Stimulated activated CD8-positive, alpha-beta memory T cell treated with anti-CD3 and anti-CD28 coated beads, Interleukin-7, amount 100 ng/mL, for 48 hours (primary cell): ENCODE measurements at places on chromosomes 6 and 20.
A peak's percentile ranks its signal among the peaks of the same experiment; 100 is the strongest.

DNA sequence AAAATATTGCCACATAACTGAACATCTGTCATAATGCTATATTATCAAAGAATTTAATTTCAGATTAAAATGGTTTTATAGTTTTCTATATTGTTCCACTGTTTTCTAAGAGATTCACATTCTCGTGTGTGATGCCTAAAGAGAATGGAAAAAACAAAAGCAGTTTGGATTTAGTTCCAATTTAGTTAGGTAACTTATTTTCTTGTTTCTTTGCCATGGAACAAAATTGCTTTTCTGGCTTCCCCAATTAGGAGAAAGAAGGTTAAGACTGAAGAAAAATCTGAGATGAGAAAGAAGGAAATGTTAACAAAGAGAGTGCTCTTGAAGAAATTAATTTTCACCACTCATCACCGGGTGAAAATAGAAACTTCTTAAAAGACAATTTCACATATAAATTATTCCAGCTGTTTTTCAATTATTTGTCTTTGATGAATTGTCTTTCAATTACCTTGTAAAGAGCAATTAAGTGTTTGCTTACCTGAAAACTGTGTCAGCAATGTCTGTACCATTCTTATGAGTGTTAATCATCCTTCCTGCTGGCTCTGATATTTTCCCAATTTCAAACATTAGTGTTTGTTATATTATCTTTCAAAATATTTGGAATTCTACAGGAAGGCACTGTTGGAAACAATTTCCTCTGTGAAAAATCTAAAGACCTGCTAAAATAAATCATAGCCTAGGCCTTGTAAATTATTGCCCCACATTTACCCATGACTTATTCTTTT lies 19.5 kb downstream of the PHACTR2 start:
- DNase-seq = no peak

GRCh38 chr6:32685603-32686002 lies 19.1 kb upstream of the HLA-DQB1 start:
- no peak for DNase-seq

- DNase-seq = no peak
These were observed 32.8 kb downstream of the RAMACL start for GRCh38 chr6:166553563-166554271.

DNA sequence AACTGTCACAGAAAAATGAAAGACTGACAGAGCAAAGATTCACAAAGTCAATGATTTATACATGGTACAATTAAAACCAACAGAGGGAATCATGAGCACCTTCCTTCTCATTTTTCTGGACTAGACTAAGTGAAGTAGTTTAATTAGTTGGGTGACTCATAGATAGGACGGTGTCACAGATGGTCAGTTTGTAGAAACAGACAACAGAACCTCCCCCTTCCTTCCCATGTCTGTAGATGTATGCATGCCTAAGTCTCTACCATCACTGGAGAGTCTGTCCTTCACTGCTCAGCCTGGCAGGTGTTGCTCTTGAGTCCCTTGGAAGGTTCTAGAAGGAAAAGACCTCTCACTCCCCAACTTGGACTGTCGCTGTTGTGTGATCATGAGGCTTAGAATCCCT lies 75.4 kb upstream of the EEF1E1 start:
- no peak for DNase-seq

DNA sequence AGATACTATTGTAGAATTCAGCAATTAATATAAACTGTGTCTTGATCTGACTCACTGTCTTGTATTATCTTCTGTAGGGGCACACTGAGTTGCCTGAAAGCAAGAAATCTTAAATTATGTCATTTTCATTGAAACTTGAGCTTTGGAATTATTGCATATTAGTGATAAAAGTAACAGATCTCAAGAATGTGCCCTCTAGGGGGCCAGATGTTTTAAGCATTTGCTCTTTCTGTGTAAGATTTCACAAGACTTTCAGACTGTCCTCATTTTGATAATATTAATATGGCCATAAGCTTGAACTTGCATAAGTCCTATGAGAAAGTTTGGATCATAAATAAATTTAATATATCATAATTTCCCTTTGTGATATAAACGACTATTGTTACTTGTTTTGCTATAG lies 55.5 kb upstream of the MYO6 start:
- no peak for DNase-seq

- no peak for DNase-seq
These were observed 402.6 kb downstream of the BCKDHB start for GRCh38 chr6:80508885-80509630.

DNA sequence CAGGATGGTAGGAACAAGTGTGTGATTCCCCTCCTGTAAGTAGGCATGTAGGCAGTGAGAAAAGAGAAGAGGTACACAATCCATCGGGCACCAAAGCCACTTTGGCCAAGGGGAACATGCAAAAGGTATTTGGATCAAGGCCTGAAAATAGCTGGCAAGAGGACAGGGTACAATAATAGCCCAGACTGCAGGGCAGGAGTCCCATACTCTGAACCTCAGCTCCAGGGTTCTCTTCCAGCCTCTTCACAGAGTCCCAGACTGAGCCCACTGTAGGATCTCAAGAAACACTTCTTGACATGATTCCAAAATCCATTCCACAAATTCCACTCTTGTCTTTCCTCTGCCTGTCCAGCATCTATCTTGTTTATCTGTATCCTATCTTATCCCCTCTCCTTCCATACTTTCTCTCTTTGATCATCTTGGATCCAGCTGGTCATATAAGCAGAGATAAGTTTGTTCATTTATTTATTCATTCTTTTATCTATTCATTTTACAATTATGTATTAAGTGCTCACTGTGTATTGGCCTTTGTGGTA lies 19.7 kb downstream of the ACSS2 start:
- DNase-seq = no peak

DNA sequence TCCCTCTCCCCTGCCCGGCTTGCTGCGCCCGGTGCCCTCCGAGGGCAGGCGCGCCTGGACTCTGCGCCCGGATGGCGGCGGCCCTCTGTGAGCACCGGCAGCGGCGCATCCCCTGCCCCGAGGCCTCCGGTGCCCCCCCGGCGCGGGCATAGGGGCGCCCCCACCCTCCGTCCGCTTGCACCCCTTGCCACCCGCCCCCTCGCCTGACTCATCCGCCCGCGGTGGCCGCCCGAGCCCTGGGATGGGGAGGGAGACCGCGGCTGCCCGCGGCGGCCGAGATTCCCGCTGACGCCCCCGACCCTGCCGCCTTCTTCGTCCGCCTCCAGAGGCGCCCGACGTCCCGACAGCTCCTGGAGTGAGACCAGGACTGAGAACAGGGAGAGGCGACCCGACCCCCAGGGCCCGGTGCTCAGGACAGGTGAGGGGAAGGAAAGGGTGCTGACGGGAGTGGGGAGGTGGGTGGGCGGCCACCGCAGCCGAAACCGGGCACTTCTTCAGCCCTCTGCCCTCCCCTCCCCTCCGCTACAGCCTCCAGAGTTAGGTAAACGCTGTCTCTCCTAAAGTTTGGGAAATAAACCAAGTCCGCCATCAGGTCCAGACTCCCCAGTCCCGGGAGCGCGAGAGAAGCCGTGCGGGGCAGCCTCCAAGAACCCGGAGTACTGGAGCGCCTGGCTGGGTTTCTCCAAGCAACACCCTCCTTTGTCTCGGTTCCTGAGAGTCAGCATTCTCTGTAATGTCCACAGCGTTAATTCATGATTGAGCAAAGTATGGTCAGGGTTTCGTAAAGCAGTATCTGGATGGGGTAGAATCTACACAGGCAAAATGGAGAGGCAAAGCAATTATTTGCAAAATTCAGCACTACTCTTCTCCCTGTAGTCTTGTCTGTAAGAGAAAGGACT lies 539 bp downstream of the TMEM200A start:
- peak; percentile 15 for DNase-seq

DNA sequence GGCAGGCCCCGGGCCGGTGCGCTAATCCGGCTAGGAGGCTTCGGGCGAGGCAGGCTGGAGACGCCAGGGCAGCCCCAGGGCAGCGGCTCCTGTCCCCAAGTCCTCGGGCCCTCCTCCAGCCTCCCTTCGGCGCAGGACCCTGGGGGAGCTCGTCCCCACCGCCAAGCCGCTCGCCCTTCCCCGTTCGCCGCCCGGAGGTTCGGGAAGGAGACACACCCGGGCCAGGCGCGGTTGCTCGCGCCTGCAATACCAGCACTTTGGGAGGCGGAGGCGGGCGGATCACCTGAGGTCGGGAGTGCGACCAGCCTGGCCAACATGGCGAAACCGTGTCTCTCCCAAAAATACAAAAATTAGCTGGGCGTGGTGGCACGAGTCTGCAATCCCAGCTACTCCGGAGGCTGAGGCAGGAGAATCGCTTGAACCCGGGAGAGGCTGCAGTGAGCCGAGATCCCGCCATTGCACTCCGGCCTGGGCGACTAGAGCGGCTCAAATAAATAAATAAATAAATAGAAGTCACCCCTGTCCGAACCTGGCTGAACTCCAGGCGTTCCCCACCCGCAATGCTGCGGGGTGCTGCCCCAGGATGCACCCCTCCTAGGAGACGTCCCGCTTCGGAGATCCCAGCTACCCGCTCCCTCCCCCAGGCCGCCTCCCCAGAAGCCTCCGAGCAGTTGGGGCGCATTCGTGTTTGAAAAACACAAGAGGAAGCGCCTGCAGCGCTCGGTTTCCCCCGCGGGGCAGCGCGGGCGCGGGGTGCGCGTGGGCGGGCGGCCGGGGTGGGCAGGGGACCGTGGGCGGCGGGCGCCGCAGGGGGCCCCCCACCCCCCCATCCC lies 27.5 kb downstream of the SERPINB9 start:
- DNase-seq = no peak

DNA sequence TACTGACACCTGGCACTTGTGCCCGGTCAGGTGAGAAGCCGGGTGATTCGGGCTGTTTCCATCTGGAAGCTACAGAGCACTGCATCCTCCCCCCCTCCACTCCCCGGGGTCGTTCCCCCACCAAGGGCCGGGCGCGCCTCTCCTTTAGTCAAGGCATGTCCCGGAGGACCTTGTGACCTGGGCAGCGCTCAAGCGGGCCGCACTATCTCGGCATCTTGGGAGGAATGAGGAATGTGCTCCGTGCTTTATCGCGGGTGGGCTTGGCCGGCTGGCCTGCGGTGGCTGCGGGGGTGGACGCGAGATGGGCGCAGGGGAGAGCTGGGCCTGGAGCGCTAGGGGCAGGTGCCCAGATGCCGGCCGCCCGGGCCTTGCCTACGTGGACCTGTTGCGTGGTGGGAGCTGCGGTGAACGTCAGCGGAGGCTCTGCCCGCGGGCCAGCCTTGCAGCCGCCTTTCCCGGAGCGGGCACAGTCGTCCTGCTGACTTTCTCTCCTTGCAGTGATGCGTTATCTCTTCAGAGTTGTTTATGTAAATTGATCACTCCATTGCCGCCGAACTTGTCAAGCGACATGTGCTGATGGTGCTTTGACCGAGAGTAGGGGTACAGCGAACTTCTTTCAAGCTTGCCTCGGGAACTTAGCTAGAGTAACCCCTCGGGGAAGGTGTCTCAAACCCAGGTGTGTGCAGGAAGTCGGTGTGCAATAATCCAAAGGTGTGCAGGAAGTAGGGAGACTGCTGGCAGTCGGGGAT lies 1.1 kb downstream of the LRRC1 start:
- no peak for DNase-seq

DNA sequence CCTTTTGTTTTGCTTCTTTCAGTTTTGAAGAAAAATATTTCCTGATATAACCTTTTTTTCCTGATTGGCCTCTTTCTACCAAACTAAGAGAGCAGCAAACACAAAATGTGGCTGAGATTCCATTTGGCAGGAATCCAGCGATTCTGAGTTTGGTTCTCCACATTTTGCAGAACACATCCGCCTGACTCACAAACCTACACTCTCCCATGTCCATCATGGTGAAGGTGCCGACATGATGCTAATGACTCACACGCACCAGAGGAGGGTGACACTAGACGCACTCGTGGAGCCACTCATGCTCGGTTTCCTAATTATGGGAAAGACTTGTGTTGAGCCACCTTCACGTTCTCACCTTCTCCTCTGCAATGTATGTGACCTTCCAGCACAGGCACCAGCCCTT lies 45.9 kb upstream of the DUSP22 start:
- DNase-seq = no peak

- DNase-seq = no peak
These were observed 36.2 kb downstream of the TGM3 start for GRCh38 chr20:2331901-2332565.

GRCh38 chr6:110622912-110623578 lies 146.6 kb upstream of the SLC22A16 start:
- no peak for DNase-seq

DNA sequence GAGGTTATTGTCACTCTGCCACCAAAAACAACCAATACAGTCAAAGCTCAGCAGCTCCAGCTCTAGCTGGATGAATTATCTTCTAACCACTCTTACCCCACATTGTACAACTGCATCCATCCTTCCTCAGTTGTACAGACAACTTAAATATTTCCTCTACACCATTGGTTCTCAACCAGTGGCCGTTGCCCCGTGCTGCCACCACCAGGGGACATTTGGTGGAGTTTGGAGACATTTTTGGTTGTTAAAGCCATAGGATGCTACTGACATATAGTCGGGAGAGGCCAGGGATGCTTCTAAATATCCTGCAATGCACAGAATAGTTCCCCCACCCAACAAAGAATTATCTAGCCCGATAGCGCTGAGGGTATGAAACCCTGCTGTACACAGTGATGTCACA lies 59.3 kb downstream of the SHLD1 start:
- no peak for DNase-seq

GRCh38 chr6:160750276-160750689 lies 48.2 kb downstream of the PLG start:
- DNase-seq = no peak

DNA sequence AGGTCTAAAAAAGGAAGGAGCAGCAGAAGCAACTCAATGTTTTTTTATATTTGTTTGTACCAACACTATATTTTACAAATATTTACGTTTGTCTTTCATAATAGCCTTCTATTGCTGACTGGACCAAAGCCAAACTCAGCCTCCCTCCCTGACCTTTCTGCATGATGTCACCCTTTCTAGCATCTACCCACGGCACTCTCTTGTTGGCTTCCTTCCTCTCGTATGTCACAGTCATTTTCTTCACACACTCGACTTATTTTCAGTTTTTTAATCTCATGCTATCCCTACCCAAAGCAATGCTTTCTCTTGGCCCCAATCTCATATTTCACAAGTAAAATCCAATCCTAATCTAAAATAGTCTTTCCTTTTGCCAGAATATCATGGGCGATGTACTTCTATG lies 16.3 kb upstream of the FAM8A1 start:
- DNase-seq = no peak

DNA sequence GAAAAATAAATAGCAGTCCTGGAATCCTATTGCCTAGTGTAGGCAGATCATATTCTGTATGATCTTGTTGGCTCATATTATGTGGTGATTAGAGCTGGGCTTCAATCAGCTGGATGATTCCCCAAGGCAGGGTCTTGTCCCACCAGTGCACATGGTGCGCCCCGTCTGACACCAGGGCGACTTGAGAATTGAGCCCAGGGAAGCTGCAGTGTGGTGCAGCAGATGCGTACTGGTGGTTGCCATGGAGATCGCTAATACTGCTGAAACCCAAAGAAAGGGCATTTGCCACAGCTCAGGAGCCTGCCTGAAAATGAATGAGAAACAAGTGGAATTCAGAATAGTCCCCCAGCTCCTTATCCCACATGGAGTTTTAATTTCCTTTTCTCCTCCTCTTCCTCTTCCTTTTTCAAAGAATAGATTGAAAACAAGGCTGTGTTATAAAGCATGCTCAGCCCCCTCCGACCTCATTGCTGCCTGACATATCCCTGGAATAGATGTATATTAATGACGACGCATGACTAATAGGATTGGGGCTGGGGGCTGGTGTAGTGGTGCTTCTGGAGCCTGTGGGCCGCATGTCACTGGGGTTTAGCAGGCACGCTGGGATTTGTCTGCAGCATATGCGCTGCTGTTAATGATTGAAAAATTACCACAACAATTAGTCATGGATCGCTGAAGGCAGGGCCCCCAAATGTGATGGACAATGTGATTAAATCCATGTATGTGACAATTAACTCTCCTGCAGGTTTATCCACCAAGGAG lies 210.5 kb downstream of the FARS2 start:
- DNase-seq = no peak

- no peak for DNase-seq
These were observed 929.9 kb upstream of the EPHA7 start for GRCh38 chr6:94349227-94349626.
